ENCODE measurements at places on chromosomes 1 and 21.
A peak's percentile ranks its signal among the peaks of the same experiment; 100 is the strongest.

- DNase-seq = no peak
These were observed 81.4 kb upstream of the WLS start for GRCh38 chr1:68313735-68314134.

DNA sequence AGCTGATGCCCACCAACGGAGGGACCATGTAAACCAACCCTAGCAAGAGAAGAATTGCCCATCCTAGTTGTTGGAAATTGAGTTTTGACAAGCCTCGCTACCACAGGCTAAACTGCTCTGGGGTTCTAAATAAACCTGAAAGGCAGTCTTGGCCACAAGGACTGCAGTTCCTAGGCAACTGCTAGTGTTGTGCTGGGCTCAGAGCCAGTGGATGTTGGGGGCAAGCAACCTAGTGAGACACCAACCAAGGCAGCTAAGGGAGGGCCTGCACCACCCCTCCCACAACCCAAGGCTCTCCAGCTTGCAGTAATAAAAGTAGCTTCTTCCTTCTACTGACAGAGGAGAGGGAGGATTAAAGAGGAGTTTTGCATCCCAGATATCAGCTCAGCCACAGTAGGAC is 102.4 kb upstream of the PKN2 start:
- no peak for DNase-seq

- DNase-seq = no peak
These were observed 178.2 kb upstream of the ZNF644 start for GRCh38 chr1:91199988-91200387.

DNA sequence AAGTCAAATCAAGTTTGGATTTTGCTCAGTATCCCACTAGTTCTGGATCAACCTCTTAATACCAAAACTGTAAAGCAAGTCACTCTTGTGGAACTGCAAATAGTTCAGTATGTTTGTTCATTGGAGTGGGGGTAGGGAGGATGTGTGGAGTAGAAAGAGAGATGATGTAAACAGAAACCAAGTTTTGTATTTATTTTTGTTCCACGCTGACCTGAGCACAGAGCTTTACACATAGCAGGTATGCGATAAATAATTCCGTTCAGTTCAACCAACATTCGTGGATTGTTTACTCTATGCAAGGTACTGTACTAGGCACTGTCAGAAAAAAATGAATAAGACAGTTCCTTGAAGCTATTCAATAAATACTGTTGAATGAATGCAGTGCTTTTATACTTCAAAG is 4.5 kb upstream of the ZNF644 start:
- DNase-seq = no peak

DNA sequence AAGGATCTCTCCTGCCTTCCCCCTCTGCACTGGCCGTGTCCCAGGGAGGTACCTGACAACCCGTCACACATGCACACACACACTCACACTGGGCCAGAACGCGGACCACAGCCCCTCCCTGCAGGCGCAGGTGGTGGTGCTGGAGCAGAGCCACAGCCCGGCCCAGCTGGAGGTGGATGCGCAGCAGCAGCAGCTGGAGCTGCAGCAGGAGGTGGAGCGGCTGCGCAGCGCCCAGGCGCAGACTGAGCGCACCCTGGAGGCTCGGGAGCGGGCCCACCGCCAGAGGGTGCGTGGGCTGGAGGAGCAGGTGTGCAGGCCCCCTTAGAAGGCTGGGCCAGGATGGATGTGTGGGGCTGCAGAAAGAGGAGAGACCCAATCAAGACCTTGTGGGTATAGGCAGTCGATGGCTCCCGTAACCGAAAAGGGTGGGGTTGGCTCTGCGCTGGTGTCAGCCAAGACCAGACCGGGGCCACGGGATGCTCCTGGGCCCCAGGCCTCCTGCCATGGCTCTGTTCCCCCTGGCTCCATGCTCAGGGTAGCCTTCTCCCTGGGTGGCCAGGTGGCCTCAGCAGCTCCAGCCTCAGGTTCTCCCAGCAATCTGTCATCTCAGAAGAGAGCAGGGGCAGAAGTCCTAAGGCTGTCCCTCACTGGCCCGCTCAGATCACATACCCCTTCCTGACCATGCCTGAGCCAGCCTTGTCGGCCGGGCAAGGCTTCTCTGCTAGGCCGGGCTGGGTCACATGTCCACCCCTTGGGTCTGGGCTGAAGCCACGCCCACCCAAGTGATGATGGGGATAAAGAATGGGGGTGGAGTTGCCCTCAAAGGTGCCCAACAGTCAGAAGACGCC is 8.9 kb downstream of the MFAP2 start:
- peak; percentile 89 for DNase-seq

GRCh38 chr1:31920956-31921355 is 17.2 kb downstream of the PTP4A2 start:
- no peak for DNase-seq

DNA sequence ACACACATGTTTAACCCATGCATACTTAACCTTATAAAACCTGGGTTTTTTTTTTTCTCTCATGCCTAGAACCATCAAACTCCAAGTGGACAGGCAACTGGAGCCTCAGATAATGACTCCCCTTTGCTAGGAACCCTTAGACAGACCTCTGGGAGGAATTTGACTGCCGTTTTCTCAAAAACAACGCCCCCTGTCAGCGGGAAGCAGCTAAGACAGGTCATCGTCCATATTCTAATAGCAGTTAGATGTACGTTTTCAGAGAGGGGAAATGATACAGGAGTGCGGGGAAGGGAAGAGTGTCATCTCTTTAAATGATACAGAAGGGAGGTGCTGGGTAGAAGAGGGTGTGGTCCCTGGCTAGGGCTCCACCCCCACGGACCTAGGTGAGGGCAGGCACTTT is 34.7 kb downstream of the LRRC3 start:
- no peak for DNase-seq

- no peak for DNase-seq
These were observed 113.1 kb downstream of the ATP5PO start for GRCh38 chr21:33802481-33802880.

- DNase-seq = no peak
These were observed 94.3 kb downstream of the ADGRL4 start for GRCh38 chr1:78911956-78912880.

- peak; percentile 50 for DNase-seq
These were observed 21.2 kb upstream of the LGALS8 start for GRCh38 chr1:236502579-236502971.

- DNase-seq = no peak
These were observed 213.0 kb downstream of the CAMTA1 start for GRCh38 chr1:6998267-6998666.

DNA sequence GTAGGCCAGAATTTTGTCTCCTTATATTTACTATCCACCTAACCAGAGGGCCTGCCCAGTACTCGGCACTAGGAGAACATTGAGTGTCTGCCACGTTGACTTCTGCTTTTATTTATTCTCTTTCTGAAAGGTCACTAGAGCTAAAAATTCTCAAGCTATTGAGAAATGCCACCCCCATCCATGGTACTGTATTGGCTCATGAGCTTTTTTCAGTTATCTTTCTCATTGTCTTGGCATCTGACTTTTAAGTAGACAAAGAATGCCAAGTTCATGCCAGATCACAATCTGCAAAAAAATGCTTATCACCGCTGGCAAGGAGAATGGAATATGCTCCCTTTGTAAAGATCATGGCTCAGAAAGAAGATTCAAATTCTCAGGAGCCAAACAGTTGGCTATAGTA is 49.8 kb upstream of the MROH9 start:
- DNase-seq = peak; percentile 46

DNA sequence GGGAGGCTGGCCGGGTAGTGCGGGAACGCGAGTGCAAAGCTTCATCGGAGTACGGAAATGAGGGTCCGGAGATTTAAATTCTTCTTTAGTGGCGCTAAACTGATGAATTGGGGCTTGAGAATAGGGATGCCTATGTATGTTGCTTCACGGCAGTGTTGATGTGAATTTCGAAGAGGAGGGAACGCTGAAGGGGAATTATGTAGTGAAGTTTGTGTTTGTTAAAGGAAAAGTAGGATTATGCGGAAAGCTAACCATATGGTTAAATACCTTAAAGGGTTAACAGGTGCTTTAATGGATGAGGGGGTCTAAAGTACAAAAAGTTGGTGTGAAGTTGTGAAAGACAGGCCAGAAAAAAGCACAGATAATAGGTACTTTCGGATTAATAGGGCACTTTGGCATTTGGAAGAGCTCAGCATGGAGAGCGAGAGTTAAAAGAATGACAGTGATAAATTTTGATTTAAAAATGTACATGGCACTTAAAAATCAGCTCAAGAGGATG is 1.4 kb downstream of the HS2ST1 start:
- no peak for DNase-seq

DNA sequence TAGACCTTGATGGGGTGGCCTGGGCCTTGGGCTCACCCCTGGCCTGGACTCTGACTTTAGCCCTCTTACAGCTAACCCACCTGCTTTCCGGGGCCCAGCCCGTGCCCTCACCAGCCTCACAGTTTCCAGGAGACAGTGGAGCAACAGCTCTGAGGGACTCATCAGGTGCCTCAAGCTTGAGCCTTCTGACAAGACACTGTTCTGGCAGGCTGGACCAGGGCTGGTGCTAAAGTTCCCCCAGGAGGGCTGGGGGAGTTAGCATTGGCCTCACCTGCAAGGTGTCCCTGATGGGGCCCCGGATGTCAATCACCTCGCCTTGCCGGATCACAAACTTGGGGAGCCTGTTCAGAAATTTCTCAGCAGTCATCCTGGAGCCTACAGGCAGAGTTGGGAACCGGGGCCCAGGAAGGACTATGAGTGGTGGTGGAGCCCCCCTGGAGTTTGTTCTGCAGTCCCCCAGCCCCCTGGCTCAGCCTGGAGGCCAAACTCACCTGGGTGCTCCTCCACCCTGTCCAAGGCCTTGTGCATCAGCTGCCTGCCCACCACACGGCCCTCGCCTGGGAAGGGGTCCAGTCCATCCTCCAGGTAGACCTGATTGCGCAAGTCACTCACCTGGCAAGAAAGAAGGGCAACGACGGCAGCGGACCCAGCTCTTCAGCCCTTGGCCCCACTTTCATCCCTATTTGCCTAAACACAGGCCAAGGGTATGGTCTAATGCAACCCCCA is 4.1 kb downstream of the SH3BGRL3 start:
- no peak for DNase-seq

DNA sequence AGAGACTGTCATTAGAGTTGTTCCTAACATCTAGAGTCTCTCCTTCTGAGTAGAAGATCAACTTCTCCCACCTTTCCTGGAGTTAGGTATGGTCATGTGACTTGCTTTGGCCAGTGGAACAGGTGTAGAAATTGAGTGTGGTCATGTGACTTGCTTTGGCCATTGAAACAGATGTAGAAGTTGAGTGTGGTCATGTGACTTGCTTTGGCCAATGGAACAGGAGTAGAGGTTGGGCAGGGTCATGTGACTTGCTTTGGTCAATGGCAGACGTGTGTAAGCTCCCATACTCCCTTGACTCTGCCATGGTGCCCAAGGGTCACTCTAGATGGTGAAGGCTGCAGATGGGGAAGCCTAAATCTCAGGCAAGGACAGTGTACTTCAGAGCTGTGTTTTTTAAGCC is 306.0 kb downstream of the NPHP4 start:
- DNase-seq = no peak

DNA sequence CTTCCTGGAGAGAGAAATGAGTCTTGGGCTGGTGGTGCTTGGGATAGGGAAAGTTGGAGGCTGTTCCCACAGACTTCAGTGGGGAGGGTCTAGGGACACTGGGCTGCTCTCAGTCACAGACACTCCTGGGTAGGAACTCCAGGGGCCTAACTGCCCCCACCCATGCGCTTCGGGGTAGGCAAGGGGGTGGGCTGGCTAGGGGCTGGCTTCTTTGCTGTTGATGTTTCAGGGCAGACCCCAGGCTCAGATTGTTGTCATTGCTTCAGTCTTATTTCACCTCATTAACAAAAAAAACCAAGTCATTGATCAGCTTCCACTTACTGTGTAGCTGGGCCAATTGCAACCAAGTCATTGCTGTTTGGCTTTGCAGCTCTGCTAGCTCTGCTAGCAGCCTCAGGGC is 160.1 kb upstream of the CSF3R start:
- no peak for DNase-seq

- DNase-seq = peak; percentile 79
These were observed 78.7 kb downstream of the PBX1 start for GRCh38 chr1:164637461-164638375.

GRCh38 chr1:21520899-21521716 is 11.9 kb downstream of the ALPL start:
- peak; percentile 47 for DNase-seq

- no peak for DNase-seq
These were observed 92.3 kb downstream of the TRIM11 start for GRCh38 chr1:228314315-228314657.

GRCh38 chr1:184493987-184494388 is 107.2 kb downstream of the C1orf21 start:
- no peak for DNase-seq

Measured in EL (cell line).